ENCODE measurements at places on chromosomes 11 and 22.

DNA sequence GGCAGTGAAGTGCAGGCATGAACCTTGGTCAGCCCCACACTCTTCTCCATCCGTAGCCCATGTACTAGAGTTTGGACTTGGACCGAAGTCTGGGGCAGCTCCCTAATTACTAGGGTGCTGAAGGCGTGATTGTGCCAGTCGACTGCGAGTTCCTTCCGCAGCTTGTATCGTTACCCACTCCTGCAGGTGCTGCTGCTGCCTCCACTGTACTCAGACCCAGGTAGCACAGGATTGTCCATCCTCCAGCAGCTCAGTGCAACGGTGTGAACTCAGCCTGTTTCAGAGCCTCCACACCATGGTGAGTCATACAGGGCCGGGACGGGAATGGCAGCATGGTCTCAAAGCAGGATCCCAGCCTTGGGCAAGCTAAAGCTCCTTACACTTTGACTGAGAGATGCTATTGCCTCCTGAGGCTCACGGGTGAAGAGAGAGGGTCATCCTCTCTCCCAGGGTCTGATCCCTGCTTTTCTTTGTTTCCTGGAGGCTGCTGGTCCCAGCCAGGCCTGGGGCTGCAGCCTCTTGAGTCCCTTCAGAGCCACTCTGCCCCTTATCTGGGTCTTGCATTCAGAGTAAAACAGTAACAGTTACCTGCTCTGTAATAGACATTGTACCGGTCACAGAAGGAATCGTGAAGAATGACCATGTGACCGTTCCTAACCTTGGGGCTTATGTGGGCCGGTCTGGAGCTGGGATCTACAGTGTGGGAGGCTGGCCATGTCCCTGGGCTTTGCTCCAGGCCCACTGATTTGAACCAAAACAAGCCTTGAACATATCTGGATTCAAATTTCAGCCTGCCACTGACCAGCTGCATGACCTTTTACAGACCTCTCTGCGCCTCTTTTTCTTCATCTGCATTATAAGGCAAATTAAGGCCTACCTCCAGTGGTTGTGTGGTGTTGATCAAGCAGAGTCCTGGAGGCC is 1.7 kb downstream of the TKFC start:
- DNase-seq = no peak

GRCh38 chr11:129643031-129643721 is 172.5 kb upstream of the TMEM45B start:
- DNase-seq = no peak

- DNase-seq = peak; percentile 57
Observed at GRCh38 chr11:110711776-110712658, at the start of gene ARHGAP20. ARHGAP20 (minus strand) TSS chr11:110712437; CDS start chr11:110712231, 206 bp downstream.

GRCh38 chr11:89347071-89347470 is 144.1 kb downstream of the NOX4 start:
- DNase-seq = no peak

- no peak for DNase-seq
Observed at GRCh38 chr11:86923999-86924766, 31.0 kb downstream of the FZD4 start.

GRCh38 chr11:72613977-72614376 is 60.2 kb downstream of the PDE2A start:
- peak; percentile 57 for DNase-seq

- DNase-seq = no peak
Observed at GRCh38 chr11:109658190-109658589, 236.2 kb downstream of the C11orf87 start.

DNA sequence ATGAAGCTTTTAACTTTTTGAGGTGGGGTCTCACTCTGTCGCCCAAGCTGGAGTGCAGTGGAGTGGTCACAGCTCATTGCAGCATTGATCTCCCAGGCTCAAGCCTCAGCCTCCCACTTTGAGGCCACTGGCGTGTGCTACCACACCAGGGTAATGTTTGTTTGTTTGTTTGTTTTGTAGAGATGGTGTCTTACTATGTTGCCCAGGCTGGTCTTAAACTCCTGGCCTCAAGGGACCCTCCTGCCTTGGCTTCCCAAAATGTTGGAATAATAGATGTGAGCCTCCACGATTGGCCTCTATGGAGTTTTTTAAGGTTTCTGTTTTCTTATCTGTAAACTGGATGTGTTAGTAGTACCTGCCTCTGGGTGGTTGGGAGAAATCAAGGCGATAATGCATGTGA is 41.4 kb downstream of the MED15 start:
- DNase-seq = no peak

- no peak for DNase-seq
Observed at GRCh38 chr11:34408580-34409172, 30.1 kb upstream of the CAT start.

- DNase-seq = no peak
Observed at GRCh38 chr11:134026655-134027343, 42.1 kb upstream of the JAM3 start.

DNA sequence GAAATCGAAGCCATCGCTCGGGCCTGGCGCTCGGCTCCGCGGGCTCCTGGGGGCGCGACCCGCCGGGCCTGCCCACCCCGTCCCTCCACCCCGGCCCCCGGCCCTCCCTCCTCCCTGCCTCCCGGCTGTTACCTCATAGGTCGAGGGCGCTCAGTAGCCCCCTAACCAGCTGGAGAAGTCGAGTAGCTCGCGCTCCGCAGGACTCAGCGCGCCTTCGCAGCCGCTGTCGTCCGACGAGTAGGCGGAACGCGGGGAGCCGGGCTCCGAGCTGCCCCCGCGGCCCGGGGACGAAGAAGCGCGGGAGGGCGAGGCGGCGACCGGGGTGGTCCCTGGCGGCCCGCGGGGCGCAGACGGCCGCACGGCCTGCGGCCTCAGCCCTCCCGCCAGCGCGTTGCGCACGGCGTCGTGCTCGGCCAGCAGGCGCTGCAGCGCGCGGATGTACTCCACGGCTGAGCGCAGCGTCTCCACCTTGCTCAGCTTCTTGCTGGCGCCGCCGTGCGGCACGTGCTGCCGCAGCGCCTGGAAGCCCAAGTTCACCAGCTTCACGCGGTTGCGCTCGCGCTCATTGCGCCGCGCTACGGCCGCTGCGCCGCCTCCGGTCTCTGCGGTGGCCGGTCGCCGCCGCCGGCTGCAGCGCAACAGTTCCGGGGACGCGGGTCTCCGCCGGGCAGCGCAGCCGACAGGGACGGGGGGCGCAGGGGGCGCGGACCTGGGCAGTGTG is 627 bp downstream of the ASCL2 start:
- DNase-seq = no peak

DNA sequence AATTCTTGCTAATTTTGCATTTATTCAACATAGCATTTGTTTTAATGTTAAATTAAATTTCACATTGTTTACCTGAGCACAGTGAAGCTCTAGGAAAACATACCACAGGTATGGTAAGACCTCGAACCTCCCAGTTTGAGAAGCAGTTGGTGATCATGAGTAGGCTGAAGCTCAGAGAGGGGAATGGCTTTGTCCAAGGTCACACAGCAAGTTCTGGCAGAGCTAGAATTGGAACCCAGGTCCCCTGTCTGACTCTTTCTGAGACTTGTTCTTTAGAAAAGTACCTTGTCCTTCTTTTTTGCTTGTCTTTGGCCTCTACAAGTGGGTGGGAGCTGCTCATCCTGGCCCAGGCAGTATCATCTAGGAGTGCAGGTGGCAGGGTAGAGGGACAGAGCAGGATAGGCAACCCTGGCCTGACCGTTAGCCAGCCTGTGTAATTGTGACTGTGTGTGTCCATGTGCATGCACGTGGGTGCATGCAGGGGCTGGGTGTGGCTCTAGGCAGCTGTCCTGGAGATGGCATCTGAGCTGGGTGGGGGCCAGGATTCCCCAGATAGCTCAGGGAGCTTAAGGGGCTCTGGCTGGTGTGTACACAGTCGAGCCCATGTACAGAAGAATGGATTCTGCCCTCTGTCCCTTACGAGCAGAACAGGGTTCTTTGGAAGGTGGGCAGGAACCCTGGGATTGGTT is 21.6 kb downstream of the PHLDB1 start:
- DNase-seq = no peak

DNA sequence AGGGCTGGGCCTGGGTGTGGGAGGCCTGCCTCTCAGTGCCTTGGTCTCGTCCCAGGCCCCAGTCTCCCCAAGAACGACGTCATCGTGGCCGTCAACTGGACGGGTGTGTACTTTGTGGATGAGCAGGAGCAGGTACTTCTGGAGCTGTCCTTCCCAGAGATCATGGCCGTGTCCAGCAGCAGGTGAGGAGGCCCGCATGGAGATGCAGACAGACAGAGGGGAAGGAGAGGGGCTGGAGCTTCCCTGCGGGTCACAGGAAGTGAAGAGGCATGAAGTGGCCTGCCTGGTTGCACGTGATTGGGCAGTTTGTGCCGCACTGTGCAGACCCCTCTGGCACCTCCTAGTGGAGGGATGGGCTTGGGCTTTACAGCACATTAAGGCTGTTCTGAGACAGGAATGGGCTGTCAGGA is 70.4 kb downstream of the MYO7A start:
- peak; percentile 2 for DNase-seq

GRCh38 chr11:90252053-90252452 is 29.2 kb upstream of the CHORDC1 start:
- no peak for DNase-seq

- no peak for DNase-seq
Observed at GRCh38 chr11:86586307-86586706, 86.1 kb downstream of the ME3 start.

DNA sequence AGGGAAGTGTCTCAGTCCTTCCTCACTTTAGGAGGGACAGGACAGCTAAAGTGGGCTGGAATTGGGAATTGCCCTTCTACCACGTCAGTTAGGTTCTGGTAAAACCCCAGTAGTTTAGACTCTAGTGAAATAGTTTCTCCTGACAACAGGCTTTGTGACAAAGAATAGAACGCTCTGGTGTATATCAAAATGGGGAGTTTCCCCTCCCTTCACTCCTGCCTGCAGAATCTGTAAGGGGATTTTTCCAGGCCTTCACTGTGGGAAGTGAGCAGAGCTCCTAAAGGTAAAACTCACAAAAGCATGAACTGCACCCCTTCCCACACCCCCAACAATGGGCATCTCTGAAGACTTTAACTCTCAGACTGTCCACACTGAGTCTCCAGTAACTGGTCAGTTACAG is 460.9 kb upstream of the LRRC4C start:
- DNase-seq = no peak

DNA sequence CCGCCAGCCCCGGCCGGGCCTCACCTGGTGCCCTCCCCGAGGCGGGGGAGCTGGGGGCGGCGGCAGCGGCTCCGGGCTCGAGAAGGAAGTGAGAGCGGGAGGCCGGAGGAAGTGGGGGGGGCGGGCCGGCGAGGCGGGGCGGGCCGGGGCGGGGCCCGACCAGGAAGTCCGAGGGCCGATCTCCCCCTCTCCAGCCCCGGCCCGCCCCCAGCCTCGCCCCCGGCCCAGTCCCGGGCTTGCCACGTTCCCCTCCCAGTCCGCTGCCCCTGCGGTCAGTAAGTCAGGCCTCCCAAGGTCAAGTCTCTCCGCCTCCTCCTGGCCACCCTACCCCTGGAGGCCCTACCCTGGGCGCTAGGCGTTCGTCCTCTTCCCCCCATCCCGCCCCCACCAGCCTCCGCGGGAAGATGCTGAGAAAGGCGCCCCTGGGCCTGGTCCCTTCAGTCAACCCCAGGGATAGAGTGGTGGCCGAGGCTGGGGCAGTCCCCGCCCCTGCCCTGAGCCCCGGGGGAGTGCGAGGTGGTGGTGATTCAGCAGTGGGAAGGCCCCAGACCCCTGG is at the start of gene RHOG:
TSS of gene RHOG (minus strand) at position 90 of the 556 bp plus-strand sequence. CDS start 12,821 bp downstream, outside the sequence.
- DNase-seq = peak; percentile 57

DNA sequence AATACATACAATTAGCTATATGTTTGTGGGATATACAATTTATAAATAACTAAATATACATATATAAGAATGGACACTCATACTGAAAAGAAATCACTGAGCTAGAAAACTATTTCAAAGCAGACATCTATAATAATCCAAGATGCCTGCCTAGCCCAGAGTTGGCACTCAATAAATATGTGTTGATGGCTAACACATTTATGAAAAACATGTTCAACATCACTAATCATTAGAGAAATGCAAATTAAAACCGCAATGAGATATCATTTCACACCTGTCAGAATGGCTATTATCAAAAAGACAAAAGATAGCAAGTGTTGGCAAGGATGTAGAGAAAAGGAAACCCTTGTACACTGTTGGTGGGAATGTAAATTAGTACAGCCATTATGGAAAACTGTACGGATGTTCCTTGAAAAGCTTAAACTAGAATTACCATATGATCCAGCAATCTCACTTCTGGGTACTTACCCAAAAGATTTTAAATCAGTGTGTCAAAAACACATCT is 29.8 kb downstream of the POU2AF1 start:
- no peak for DNase-seq
